HS-27A (cell line): ENCODE measurements at places on chromosomes 2 and 18.

GRCh38 chr2:135913727-135914365 is 37.6 kb upstream of the MCM6 start:
- peak; percentile 41 for DNase-seq

GRCh38 chr2:26904839-26905238 is 56.9 kb downstream of the DPYSL5 start:
- DNase-seq: no peak

DNA sequence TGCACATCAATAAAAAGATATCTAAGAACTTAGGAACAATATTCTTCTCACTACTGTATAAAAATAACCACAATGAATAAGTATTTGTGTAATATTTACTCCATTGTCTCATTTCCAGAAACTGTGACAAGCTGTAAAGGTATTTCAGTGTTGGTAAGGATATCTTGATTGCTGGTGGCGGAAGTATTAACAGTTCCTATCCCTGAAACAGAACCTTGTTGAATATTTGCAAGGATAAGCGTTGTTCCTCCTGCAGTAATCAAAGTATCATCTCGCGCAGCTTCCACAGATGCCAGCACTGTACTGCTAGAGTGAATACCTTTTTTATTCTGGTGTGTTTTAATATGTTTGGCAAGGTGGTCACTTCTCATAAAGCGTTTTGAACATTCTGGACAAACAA is 55.3 kb downstream of the SP3 start:
- no peak for DNase-seq

DNA sequence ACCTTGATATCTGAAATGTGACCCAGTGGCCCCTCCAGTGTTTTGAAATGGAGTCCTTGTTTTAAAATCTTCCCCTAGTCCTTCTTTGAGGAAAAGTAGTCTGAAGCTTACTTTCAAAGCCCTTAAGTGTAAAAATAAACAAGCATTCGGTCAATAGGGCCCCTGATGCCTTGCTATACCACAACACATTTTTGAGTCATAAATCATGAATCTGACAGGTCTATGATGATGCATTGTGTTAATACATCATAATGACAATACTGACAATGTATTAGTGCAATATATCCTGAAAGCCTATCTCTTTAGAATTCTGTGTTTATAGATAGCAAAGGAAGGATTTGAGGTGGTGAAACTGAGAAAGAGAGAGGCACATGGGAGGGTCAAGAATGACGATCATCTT is 464.2 kb downstream of the MEIS1 start:
- no peak for DNase-seq

DNA sequence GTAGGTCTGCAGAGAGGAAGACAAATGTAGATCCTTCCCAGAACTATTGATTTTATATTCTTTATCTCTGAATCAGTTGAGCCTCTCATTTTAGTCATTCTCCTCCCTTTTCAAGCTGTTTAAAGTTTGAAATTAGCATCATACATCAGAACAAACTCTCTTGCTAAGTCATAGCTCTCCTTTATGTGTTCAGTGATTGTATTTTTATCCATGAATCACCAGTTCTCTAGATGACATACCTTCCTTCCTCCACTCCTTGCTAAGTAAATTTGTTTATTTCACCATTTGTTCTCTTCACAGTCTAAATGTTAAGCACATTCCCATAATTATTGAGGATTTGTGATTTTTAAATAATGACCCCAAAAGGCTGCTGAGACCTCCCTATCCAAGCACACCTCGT is 63.5 kb upstream of the RAPGEF4 start:
- DNase-seq: no peak

DNA sequence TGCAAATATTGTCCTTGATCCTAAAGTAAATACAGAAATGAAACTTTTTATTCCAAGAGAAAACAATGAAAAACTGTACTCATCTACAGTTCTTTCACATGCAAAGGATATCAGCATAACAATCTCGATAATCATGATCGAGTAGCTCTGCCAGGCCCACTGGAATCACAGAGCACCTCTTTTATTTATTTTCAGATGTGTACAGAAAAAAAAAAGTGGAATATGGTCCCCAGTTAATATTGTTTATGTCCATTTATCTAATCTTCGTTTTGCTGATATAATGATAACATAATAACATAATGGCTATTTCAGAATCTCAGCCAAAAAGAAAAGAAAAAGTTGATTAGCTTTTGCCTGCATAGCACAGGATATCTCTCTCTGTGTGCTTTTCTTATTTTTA is 6.5 kb downstream of the ZNF385B start:
- no peak for DNase-seq

- no peak for DNase-seq
Measured at GRCh38 chr2:57479981-57480380, 566.6 kb upstream of the VRK2 start.

GRCh38 chr2:223047260-223047761 is 4.7 kb upstream of the KCNE4 start:
- DNase-seq: peak; percentile 52

GRCh38 chr18:77046409-77046808 is 86.2 kb downstream of the MBP start:
- DNase-seq: no peak

- DNase-seq: no peak
Measured at GRCh38 chr2:132415256-132415914, 1.2 kb upstream of the GPR39 start.

- no peak for DNase-seq
Measured at GRCh38 chr18:26086959-26087358, 3.5 kb downstream of the SS18 start.

DNA sequence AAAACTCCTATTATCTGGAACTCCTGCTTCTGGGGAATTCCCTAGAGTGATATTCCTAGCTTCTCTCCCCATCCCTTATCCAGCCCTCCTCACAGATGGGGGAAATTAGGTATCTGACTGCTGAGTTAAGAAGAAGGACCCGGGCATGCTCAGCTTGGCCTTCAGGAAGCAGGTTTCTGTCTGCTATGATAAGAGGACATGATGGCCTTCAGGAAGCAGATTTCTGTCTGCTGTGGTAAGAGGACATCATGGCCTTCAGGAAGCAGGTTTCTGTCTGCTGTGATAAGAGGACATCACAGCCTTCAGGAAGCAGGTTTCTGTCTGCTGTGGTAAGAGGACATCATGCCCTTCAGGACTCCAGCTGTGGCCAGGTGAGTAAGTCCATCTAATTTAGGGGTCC is 65.2 kb downstream of the PLEKHM3 start:
- DNase-seq: no peak

DNA sequence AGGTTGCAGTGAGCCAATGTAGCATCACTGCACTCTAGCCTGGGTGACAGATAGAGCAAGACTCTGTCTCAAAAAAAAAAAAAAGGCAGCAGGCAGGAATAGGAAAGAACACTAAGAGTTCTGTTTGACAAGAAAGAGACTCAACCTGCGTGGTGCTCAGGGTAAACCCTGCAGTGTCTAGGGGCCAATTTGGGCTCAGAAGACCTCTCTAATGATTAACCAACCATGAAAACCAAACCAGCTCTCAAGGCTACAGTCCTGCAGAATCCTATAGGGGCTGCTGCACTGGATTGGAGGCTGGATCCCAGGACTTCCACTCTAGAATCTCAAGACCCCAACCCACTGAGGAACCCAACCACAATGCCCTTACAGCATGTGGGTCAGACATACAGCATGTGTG is 2.4 kb downstream of the TRABD2A start:
- no peak for DNase-seq
